ENCODE measurements at places on chromosomes 12 and 14. TPM values are rescaled to one million over a fixed set of nuclear protein-coding genes. Genes with fewer than 3 reads are reported as not detected.

- DNase-seq: no peak
These were observed 18.3 kb downstream of the TTC7B start for GRCh38 chr14:90797919-90798318.

Gene LMNTD1
- 2.2 TPM for total RNA-seq

GRCh38 chr12:16184681-16185080 lies 92.8 kb downstream of the SLC15A5 start:
- no peak for DNase-seq

DNA sequence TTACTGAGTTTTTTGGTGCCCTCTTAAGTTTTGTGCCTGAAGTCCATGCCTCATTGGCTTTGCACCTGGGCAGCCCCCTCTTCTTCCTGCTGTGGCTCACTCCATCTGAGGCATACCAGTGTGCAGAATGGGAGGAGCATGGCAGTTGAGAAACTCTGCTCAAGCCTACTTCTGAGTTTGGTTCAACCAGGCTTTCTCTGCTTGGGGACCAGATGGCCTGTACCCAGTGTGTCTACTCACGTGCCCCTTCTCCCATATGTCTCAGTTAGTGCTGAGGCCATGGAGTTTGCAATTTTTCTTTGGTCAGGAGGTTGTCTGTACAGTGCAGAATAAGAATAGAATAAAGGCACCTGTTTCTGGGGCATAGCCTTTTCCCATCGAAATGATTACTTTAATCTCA lies 383.3 kb upstream of the DDHD1 start:
- no peak for DNase-seq

Gene CLEC6A
- total RNA-seq: not detected

DNA sequence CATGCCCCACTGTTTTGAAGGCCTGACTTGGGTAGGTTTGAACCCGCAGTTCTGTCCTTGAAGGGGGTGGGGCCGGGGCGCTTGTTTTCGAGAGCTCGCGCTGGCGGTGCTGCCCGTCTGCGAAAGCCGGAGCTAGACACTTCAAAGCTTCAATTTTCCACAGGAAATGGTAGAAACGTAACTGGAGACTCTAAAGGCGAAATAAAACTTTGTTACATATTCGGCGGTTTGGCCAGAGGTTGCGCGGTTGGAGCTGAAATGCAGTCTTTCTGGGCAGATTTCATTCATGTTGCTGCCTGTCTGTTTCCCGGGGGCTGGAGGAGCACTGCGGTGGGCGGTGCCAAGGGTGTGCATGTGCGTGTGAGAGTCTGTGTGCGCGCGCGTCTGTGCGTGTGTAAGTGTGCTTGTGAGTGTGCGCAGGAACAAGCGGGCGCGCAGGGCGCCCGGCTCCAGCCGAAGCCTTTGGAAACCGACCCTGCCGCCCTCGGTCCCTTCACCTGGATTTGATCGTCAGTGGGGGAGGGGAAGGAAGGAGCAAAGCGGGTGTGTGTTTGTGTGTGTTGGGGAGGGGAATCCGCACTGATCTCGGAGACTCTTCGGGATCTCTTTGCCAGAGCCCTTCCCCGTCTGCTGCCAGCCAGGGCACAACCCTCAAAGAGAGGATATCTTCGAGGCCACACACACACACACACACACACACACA lies 227.7 kb upstream of the CRY1 start:
- DNase-seq: peak; percentile 40

GRCh38 chr12:2221030-2221621 lies 168.3 kb downstream of the CACNA1C start:
- DNase-seq: no peak
